NCI-H345 (cell line): ENCODE measurements at places on chromosomes 7 and 10.

GRCh38 chr10:61028861-61029361 lies 84.9 kb upstream of the RHOBTB1 start:
- no peak for DNase-seq

GRCh38 chr7:130037703-130038102 lies 13.5 kb downstream of the ZC3HC1 start:
- no peak for DNase-seq

GRCh38 chr10:85362401-85362800 lies 1004.2 kb downstream of the GRID1 start:
- DNase-seq: peak; percentile 14

DNA sequence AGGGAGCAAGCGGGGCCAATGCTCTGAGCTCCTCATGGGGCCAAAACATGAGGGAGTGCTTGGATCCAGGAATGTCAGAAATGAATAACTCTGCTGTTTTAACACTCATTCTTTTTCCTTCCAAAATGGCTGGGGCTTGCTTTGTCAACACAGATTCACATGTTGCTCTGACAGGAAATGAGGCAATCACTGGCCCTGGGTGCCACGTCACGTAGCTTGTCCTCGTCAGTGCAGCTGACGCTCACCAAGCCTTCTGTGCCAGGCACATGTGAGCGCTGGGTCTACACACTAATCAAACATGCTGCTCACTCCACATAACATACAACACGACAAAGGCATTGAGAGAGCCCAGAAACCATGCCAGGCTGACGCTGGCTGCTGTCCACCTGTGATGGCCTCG lies 198.9 kb downstream of the WDR37 start:
- DNase-seq: no peak

DNA sequence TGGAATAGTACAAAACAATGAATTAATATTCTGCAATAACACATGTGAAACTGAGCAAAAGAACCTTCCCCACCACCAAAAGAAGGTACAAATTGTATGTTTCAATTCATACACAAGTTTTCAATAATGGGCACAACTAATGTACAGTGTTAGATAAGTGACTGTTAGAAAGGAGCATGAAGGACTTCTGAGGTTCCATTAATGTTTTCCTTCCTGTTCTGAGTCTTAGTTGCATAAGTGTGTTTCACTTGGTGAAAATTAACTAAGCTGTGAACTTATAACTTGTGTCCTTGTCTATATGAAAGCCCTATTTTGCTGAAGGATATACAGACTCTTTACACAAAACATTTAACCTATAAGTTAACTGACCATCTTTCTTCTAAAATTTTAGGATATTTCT lies 8.2 kb downstream of the GSAP start:
- DNase-seq: no peak

DNA sequence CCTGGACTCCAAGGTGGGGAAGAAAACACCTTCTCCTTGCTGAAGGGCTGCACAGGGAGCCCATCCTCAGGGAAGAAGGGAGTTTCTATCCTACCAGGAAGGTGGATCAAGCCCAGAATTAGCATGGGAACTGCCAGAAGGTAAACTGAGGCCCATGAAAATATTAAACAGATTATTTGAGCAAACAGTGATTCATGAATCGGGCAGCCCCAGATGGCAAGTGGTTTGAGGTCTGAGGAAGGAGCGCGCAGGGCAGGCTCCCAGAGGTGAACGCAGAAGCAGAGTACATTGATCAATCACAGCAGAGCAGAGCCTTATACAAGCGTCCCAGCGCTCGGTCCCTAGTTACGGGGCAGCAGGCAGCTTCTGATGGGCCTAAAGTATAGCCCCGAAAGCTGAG lies 35.8 kb upstream of the PROSER2 start:
- DNase-seq: no peak

GRCh38 chr10:65861249-65861648 lies 1064.6 kb upstream of the LRRTM3 start:
- no peak for DNase-seq
